ENCODE measurements at places on chromosomes 4 and X. TPM values are rescaled to one million over a fixed set of nuclear protein-coding genes. Genes with fewer than 3 reads are reported as not detected.

The GRIA2 gene
- polyA plus RNA-seq: not detected

The NPFFR2 gene
- polyA plus RNA-seq: not detected

The RHOXF2 gene
- not detected for polyA plus RNA-seq

The NLGN3 gene
- polyA plus RNA-seq: 0.27 TPM

The WNK3 gene
- polyA plus RNA-seq: 0.06 TPM

The BEX5 gene
- not detected for polyA plus RNA-seq

- no peak for DNase-seq
Observed at GRCh38 chrX:65194547-65194946, 218.3 kb upstream of the ZC4H2 start.

DNA sequence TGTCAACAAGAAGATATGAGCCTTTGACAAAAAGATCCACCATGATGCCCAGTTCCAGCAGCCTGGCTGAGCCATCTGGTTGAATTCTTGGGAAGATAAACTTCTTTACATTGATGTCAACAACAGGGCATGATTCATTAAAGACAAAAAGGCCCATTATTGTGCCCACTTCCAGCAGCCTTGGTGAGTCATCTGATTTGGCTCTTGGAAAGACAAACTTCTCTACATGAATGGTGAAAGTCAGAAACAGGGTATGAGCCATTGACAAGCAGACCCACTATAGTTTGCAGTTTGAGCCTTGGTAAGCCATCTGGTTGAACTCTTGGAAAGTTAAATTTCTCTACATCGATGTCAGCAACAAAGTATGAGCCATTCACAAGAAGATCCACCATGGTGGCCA is 4.1 kb upstream of the CSF2RA start:
- DNase-seq: no peak

- no peak for DNase-seq
Observed at GRCh38 chr4:134754301-134755019, 552.9 kb upstream of the PABPC4L start.

DNA sequence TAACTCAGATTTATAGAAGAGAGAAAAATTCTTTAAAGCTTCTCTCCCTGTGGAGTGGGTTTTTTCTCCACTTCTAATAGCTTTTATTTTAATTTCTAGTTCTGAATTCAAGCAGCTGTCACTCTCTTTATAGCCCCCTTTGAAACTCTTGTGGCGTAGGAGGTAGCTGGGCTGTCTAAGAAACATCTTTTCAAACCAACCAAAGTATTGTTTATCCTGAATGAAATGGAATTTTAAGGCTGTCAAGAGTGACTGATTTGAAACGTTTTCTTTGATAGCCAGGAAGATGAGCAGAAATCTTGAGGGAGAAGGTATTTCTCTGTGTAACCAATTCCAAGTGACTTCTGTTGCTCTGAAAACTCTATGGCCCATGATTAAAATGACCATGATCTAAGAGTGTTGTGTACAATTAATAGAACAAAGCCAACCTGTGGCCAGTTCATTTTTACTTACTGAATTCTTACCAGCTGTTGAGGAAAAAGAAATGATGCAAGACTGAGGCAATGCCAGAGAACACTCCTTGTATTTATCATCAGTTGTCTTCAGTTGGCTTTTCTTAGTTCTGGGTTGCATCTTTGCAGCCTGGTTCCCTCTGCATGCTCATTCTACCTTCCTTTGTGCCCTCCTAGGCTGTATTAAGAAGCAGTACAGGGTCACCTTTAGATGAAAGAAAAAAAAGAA is 298.4 kb downstream of the ARHGAP10 start:
- peak; percentile 43 for DNase-seq
